AG10803 (cell line): ENCODE measurements at places on chromosomes 6 and 20.
A peak's percentile ranks its signal among the peaks of the same experiment; 100 is the strongest.

DNA sequence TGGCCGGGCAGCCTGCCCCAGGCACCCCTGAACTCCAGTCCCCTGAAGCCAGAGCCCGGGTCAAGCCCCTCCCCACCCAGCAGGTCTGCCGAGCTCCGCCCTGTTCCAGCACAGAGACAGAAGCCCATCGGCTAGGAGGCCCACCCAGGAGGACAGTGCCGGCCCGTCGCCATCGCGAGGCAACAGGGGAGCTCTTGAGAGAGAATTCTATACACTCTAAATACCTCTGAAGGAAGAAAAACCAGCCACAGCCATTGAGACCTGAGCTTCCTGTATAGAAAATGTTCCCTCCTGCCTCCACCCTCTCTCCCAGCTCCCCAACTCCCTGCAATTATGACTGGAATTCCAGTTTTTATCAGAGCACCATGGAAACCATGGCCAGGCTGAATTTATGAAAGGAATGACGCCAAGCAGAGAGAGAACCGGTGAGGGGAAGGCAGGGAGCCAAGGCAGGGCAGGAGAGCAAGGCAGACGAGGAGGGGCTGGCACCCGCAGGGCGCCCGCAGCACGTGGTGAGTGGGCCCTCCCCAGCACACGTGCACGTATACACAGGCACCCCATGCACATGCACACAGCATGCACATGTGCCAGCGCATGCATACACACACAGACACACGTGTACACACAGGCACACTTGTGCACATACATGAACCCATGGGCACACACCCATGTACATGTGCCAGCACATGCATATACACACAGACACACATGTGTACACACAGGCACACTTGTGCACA lies 27.6 kb upstream of the MRGBP start:
- DNase-seq: peak; percentile 36

DNA sequence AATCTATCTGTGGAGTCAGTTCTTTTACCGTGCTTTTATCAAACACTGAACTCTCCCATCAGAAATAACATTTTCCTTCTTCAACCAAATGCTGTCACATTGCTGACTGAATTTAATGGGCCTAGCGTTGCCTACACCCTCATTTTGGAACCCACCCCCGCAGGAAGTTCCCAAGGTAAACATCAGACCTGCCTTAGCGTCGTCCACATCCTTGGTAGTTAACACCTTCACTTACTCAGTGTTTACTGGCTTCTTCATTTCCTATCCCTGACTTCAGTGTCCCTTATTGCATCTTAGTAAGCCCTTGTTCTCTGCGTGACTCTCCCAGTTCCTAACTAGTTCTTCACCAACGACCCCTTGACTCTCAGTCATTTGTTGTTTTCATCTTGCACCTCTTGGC lies 491.4 kb upstream of the SOX4 start:
- DNase-seq: no peak

DNA sequence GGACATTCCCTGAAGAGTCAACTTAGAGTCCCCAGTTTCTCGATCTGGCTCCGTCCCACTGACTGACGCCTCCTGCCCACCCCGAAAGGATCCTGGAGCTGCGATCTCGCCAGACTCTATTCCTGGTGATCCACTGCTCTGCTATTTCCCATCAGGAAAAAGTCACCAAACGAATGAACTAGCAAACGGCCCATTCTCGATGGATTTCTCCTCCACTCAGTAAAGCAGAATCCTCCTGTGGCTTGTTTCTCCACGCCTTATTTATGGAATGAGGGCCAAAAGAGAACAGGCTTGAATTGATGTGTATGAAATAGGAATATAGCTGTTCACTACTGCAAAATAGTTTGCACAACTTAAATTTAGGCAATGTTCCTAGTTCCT lies 5.4 kb downstream of the NKX2-4 start:
- DNase-seq: no peak

DNA sequence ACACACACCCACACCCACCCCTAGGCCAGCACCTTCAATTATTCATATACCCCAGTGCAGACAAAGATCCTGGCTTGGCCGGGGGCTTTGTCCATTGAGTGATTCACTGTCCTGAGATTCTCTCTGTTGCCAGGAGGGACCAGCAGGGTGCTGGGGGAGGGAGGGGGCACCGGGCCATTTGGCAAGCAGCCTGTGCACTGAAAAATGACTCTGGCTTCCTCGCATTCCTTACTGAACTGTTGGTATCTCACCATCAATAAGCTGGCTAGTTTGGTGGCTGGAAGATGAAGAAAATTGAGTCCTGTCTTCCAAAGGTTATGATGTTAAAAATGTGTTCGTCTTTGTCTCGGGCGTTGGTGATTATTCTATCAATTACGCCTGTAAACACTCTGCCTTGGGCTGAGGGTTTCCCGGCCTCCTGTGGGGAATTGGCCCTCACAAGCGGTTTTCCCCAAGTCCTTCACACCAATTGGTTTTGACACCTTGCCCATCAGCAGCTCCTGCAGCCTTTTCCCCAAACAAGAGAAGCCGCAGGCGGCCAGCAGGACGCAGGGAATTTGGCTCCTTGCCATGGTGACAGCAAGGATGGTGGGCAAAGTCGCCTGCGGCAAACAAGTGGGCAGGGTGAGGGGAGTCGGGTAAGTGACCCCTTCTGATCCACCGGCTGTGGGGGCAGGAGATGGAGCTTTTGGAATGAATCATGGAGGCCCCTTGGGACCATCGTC lies 4.9 kb downstream of the VSTM2L start:
- DNase-seq: peak; percentile 85

GRCh38 chr6:44708208-44708607 lies 320.7 kb downstream of the CDC5L start:
- DNase-seq: no peak

DNA sequence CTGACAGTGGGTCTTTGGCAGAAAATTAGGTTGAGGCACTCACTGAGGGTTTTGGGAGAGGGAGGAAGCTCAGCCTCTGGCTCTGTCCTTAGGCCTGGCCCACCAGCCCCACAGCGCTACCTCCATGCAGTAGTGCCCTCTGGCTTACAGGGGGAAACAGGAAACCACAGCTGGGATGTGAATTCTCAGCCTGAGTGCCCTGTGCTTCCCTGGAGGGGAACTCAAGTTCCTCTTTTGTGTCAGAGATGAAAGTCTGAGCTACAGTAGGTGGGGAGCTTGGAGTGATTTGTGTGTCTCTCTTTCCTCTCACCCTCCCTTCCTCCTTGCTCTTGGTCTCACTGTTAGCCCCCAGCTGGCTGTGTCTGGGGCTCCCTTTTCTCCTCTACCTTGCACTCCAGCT lies 48.2 kb upstream of the BLCAP start:
- DNase-seq: no peak

DNA sequence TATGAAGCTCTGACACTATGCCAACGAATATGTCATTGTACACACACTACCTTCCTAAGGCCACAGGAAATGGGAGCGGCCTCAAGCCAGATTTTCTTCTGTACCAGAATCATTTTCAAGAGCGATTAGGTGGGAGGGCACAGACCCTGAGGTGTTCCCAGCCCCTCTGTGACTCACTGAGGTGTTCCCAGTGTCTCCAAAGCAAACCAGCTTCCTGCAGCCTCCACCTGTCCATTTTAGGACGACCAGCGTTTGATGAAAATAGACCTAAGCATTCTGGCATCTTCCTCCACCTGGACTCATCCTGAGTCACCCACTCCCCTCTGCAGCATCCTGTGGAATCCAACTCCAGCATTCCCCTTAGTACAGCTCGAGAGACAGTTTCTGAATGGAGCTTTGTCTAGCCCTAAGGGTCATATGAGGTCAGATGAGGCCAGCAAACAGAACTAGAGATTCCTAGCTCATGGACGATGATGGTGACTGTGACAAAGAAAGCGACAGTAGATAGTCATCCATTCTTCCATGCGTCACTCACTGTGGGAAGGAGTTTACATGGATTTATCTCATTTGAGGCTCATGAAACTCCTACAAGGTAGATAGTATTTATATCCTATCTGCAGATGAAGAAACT lies 203.4 kb downstream of the PTPRT start:
- no peak for DNase-seq

DNA sequence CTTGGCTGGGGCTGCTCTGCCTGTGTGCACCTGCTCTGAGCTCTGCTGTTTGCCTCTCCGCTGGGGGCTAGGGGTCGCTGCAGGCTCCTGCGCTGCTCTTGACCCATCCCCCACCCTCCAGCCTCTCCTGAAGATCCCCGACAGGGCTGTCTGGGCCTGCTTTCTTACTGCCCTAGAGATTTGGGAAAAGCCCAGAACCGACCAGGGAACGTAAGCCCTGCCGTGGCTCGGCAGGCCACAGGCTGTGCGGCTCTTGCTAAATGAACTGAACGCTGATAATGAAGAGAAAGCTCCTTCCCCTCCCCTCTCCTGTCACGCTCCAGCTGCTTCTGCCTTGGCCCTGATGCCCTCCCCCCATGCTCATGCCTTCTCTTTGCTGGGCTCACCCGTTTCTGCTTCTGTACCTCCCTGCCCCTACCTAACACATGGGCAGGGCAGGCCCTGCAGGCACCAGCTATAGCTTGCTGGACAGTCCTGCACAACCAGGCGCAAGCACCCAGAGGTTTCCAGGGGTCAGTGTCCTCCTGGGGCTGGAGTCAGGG lies 32.0 kb upstream of the PCMTD2 start:
- DNase-seq: peak; percentile 8

GRCh38 chr6:193773-194310 lies 98.4 kb upstream of the DUSP22 start:
- no peak for DNase-seq

DNA sequence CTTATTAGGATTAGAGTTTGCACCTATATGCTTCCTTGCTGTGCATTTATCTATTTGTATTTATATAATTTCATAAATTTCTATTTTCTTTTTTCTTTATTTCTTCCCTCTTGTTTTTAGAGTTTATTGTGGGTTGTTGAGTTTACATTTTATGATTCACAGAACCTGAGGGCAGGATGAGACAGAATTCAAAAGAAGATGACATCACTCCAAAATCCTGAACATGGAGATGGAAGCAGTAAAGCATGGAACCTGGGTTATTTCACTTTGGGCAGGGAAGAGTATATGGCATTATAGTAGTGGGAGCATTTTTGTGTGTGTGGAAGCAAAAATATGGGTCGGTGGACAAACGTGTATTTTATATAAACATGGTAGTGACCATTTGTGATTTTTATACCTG lies 157.5 kb downstream of the RFX6 start:
- DNase-seq: no peak

DNA sequence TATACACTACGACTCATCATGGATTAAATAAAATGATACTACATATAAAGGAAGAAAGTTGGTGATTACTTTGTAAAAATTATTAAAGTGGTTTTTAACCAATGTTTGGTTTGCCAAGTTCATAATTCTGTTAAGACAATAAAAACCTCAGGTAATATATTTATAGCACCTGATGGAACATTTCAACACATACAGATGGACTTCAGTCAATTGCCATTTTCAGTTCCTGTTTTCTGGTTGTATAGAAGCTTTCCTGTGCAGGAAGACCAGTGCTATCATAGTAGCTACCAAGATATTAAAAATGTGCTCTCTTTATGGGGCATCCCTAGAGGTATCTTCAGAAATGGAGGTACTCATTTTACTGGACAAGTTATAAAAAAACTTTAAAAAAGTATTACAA lies 1686.4 kb downstream of the GRIK2 start:
- no peak for DNase-seq

DNA sequence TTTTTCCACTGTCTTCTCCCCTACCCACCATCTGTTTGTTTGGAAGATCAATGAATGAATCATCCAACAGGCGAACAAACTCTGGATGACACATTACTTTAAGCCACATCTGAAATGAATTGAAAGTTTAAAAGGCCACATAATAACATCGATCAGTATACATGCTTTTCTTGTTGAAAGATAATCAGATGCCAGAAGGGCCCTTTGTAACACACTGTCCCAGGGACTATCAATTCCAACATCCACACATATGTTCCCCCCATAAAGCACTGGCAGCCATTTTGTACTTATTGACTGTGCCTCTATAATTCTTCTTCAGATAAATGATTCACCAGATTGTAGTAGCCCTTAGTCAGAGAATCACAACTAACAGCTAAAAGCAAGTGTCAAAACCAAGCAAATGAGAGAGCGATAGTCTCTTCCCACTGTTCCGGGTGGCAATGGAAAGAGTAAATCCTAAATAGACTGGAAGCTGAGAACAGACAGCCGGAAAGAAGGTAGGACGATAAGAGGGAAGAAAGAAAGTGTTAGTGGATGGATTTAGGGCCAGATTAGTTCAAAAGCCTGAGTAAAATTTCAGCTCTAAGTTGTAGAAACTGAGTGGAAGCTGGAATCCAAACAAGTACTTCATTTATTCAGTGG lies 184.9 kb upstream of the TENT5A start:
- peak; percentile 49 for DNase-seq

GRCh38 chr6:51339728-51340127 lies 521.1 kb downstream of the TFAP2B start:
- DNase-seq: no peak

DNA sequence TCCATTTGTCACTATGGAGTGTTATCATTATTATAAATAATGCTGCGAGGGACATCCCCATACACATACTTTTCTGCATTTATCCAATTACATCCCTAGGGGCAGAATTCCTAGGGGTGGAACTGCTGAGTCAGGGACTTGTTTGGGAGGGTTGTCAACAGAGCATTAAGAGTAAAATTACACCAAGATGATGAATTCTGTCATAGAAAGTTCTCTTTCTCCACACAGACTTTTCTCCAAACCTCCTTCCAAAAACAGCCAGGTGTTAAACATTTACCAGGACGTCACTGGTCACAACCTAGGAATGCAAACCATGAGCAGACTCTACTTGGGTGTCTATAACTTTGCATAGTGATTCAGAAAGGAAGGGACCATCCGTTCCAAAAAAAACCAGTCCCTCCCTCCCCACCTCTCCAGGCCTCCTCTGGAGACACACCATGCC lies 95.5 kb downstream of the PRND start:
- DNase-seq: peak; percentile 49

DNA sequence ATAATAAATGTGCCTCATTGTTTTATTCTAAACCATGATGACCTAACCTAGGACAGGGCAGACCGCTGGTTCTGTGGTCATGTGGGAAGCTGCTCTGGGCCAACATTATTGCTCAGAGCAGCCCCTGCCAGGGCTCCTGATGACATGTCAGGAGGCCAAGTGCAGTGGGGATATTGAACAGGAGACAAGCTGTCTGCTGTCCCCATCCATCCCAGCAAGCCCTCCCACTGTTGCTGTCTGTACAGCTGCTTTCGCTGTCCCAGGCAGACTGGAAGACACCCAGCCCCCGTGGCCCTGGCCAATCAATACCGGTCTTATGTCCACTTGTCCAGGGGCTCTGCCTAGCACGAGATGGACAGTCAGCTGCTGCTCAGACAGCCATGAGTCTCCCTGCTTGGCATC lies 43.2 kb upstream of the FNDC1 start:
- DNase-seq: no peak
